ENCODE measurements at places on chromosomes 2 and 18.

DNA sequence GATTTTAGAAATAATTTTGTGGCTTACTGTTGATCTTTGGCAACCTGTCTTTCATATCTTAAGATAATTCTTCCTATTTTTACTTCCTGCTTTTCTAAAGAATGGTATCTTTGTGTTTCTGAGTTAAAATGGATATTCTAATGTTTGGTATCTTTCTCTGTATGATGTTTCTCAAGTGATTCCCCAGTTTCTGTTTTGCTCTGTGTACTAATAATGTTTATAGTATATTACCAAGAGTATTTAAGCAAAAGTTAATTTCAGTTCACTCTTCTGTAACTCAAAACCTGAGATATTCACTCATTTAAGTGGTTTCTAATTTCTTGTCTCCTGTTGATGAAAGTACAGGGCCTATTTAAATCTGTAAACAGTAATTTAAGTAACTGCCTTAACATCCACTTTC is 58.3 kb downstream of the CCDC150 start:
- no peak overlapping the region for H3K4me3 ChIP-seq
- no peaks in the 10 kb centered on the region for H3K27me3 ChIP-seq
- H3K36me3 ChIP-seq, result no peaks in the 10 kb centered on the region
- H3K27ac ChIP-seq, result no peak overlapping the region
- no peaks in the 10 kb centered on the region for H3K4me1 ChIP-seq

- H3K4me1 ChIP-seq, result no peaks in the 10 kb centered on the region
- H3K4me3 ChIP-seq, result no peak overlapping the region
- DNase-seq, result no peak
- H3K36me3 ChIP-seq, result no peaks in the 10 kb centered on the region
Measured at GRCh38 chr2:137223722-137224121, 458.4 kb downstream of the THSD7B start.

GRCh38 chr18:49638209-49638785 is 76.4 kb downstream of the LIPG start:
- no peak for DNase-seq
- H3K4me1 ChIP-seq, result no peaks in the 10 kb centered on the region
- no peak overlapping the region for H3K27ac ChIP-seq
- H3K4me3 ChIP-seq, result no peak overlapping the region

- peaks cover 2% of the 10 kb centered on the region for H3K36me3 ChIP-seq
- no peaks in the 10 kb centered on the region for H3K27me3 ChIP-seq
- H3K27ac ChIP-seq, result no peak overlapping the region
Measured at GRCh38 chr18:44500808-44501610, 179.7 kb upstream of the SETBP1 start.

DNA sequence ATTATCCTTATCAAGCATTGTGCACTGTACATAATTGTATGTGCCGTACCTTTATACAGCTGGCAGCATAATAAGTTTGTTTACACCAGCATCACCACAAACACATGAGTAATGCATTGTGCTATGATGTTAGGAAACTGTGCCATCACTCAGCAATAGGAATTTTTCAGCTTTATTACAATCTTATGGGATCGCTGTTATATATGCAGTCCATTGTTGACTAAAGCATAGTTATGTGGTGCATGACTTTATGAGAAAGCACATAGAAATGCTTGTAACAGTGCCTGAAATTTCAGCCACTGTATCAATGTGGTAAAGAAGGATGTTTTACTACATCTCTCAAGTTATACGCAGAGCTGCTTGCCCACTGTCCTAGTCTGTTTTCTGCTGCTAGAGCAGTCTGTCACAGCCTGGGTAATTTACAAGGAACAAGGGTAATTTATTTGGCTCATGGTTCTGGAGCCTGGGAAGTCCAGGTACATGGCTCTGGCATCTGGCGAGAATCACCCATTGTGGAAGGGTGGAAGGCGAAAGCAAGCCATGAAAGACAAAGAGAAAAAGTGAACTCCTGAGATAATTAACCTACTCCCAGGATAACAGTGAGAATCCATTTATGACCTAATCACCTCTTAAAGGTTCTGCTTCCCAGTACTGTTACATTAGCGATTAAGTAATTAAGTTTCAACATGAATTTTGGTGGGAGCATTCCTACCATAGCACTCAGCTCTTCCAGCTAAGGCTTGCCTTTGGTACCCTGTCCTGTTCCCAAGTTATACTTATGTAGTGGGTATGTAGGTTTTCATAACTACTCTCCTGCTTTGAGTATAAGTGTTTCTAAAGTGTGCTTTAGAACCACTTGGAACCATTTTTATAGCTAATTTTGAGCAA is 4.6 kb downstream of the MAP3K20 start:
- no peak for DNase-seq
- H3K27me3 ChIP-seq, result no peaks in the 10 kb centered on the region

All from central memory CD8-positive, alpha-beta T cell (primary cell).